Natural killer cell treated with Interleukin-12 subunit alpha and Interleukin-12 subunit beta and Interleukin-15 and Interleukin-18, amount 100 ng/mL, for 72 hours (primary cell): ENCODE measurements at places on chromosomes 1 and 21. TPM values are rescaled to one million over a fixed set of nuclear protein-coding genes. Genes with fewer than 3 reads are reported as not detected.

GRCh38 chr1:196466166-196466565 is 142.1 kb downstream of the KCNT2 start:
- no peaks in the 10 kb centered on the region for H3K4me1 ChIP-seq
- H3K27me3 ChIP-seq: no peaks in the 10 kb centered on the region
- H3K27ac ChIP-seq: no peak overlapping the region
- H3K36me3 ChIP-seq: no peaks in the 10 kb centered on the region
- no peak for DNase-seq

- H3K4me3 ChIP-seq: no peak overlapping the region
- peaks cover 38% of the 10 kb centered on the region for H3K4me1 ChIP-seq
- no peaks in the 10 kb centered on the region for H3K36me3 ChIP-seq
- no peaks in the 10 kb centered on the region for H3K27me3 ChIP-seq
- no peak overlapping the region for H3K27ac ChIP-seq
Measured at GRCh38 chr1:231393668-231394067, 28.4 kb downstream of the EGLN1 start.

GRCh38 chr1:64476251-64476952 is 6.5 kb downstream of the CACHD1 start:
- H3K27ac ChIP-seq: no peak overlapping the region
- peaks cover 3% of the 10 kb centered on the region for H3K4me1 ChIP-seq
- H3K36me3 ChIP-seq: peaks cover 8% of the 10 kb centered on the region
- H3K27me3 ChIP-seq: peaks cover 26% of the 10 kb centered on the region
- DNase-seq: no peak

DNA sequence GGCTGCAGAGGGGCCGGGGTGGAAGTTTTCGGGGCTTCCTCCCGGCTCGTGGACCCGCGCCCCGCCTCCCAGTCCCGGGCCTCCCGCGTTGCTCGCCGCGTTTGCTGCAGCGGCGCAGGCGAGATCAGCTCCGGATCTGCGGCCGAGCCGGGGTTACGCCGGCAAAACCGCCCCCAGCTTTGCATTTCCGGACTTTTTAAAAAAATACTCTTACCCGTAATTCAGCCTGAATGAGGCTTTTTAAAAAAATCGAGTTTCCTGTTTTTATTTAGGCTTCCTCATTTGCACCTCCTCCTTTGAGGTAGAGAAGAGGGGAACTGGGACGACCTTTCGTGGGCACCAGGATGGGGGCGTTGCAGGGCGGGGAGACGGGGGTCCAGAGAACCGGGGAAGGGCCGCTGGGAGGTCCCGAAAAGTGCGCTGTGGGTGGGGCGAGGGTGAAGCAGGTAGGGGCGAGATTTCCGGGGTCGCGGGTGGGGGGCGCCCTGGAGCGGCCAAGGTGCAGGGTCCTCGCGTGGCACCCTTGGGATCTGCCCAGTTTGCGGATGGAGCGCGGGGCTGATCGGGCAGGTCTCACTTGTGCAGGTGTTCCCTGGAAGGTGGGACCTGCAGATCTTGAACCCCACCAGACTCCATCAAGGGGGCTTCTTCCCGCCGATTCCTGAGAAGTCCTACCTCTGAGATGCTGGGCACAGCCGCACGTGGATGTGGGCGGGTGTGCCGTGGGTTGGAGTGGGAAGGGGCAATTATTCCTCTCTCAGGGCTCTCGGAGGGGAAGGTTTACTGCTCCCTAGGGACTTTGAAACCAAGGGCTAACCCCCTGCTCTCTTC is 1.1 kb downstream of the PIK3CD start:
- peaks cover 52% of the 10 kb centered on the region for H3K4me1 ChIP-seq
- peak overlapping the region; percentile 98 for H3K27ac ChIP-seq
- peak; percentile 82 for DNase-seq
- H3K4me3 ChIP-seq: peak overlapping the region; percentile 96

DNA sequence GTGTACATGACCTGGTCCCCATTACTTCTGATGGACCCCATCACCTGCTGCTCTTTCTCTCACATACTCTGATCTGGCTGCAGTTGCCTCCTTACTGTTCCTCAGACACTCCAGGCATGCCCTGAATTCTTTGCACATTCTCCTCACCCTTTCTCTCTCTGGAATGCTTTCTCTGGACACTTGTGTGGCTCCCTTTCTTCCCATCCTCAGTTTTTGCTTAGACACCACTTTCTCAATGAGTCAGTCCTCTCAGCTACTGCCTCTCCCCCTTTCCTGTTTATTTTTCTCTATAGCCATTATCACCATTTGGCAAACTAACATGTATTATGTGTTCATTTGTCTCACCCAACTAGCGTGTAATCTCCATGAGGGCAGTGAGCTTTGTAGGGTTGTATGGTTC is 28.1 kb downstream of the PLXNA2 start:
- H3K4me3 ChIP-seq: no peak overlapping the region
- H3K4me1 ChIP-seq: no peaks in the 10 kb centered on the region

RPAP2 gene
- total RNA-seq: 39.3 TPM
